ENCODE measurements at places on chromosomes 1 and 21.

DNA sequence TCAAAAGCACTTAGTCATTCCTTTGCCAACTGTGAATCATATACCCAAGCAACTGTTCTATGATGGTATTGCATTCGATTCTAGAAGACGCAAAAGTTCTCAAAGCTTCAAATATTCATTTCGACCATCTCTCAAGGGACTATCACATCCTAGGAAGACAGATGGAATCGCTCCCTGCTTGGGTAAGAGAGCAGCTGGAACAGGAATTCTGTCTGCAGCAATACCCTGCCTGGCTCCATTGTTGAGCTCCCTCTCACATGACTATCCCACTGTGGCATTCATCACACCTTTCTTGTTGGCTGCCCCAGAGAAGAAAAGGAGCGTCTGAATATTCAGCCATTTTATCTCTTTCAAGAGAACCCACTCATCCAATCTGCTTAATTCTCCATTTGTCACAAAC, 397.7 kb downstream of the NTNG1 start:
- no peak for DNase-seq
- no peak overlapping the region for H3K27ac ChIP-seq
- H3K4me1 ChIP-seq, result no peaks in the 10 kb centered on the region
- no peak overlapping the region for H3K4me3 ChIP-seq

DNA sequence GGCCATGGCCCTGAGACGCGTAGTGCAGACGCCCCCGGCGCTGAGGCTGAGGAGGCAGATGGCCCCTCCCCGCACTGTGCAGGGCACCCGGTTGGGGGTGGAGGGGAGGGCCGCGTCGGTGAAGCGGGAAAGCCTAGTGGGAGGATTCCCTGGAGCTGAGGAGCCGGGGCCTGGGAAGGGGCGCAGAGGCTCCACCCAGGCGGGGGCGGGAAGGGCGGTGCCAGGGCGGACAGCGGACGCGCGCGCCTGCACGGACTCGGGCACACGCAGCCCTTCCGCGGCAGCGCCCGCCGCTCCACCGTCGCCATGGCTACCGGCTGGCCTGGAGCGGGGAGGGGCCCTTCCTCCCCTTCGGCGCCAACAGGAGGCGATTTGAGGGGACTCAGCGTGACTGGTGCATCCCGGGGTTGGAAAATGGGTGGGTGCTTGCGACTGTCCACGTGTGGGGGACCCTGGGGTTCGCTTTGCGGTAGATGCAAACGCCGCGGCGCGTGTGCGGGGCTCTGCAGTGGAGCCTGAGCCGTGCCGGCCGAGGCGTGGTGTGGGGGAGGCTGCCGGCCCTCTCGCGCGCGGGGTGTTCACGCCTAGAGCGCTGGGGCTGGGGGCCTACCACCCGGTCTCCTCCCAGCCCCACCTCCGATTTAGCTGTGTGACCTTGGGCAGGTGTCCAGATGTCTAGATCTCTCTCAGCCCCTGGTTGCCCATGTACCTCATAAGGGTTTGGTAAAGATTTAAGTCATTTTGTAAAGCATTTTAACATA, 35.1 kb downstream of the PTPRF start:
- H3K4me1 ChIP-seq, result peaks cover 18% of the 10 kb centered on the region
- peaks cover 3% of the 10 kb centered on the region for H3K27me3 ChIP-seq
- H3K36me3 ChIP-seq, result no peaks in the 10 kb centered on the region
- DNase-seq, result peak; percentile 57
- H3K4me3 ChIP-seq, result peak overlapping the region; percentile 49

GRCh38 chr1:247114351-247115140, 10.4 kb upstream of the ZNF669 start:
- H3K36me3 ChIP-seq, result no peaks in the 10 kb centered on the region
- peaks cover 17% of the 10 kb centered on the region for H3K4me1 ChIP-seq
- DNase-seq, result no peak
- H3K4me3 ChIP-seq, result no peak overlapping the region

- H3K27me3 ChIP-seq, result no peaks in the 10 kb centered on the region
- H3K4me3 ChIP-seq, result no peak overlapping the region
- no peak overlapping the region for H3K27ac ChIP-seq
- no peaks in the 10 kb centered on the region for H3K36me3 ChIP-seq
- H3K4me1 ChIP-seq, result no peaks in the 10 kb centered on the region
These were observed 62.0 kb upstream of the MACF1 start for GRCh38 chr1:39142401-39143060.

DNA sequence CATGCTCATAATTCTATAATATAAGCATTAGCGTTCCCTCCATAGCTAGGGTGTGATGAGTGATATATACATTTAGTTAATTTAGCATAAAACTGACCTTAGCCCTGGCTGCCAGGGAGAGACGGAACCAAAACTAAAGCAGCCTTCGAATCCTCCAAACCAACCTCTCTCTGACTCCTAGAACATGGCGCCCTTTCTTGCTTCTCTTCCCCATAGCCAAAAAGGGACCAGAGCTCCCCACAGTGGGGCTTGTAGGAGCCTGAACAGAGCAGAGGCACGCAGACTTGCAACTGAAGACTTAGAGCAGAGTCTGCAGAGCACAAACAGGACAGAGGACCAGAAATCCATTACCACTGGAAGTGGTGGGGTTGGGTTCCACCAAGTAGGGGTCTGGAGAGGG, 17.7 kb downstream of the IRF2BP2 start:
- no peaks in the 10 kb centered on the region for H3K27me3 ChIP-seq
- H3K27ac ChIP-seq, result no peak overlapping the region
- no peak for DNase-seq
